Transverse colon (tissue), 4 donors: ENCODE measurements at places on chromosomes 1 and 21.

DNA sequence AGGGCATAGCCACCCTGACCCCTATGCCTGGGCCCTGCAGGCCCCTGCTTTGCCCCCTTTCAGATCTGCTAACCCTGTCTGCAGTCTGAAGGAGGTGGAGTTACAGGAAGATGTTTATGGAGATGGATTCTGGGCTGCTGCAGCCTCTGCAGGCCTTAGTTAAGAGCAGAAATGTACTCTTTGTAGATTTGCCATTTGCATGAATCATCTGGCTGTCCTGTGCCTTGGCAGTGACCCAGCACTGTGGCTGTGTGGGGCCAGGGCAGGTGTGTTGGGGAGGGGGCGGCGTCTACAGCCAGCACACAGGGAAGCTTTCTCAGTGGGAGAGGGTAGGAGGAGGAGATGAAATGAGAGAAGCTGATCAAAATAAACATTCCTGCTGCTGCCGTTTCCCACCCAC, 867.3 kb downstream of the PLA2G4A start:
- DNase-seq, result no peak

- no peak for DNase-seq
Observed at GRCh38 chr1:11157394-11157793, 31.8 kb upstream of the ANGPTL7 start.

- no peak for DNase-seq
Observed at GRCh38 chr1:14466006-14466405, 132.5 kb upstream of the KAZN start.

DNA sequence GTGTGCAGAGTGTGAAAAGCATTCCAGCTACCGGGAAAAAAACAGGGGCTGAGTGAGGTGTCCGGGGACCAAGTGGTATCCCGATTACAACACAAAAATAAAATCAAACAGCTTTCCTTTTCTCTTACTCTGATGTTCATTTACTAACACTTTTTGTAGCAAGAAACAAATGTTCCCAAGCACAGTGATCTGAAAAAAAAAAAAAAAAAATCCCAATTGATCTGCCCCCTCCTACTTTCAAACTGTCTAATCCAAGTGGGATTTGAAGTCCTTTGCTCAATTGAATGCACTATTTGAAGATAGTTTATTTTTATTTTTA, 1.3 kb downstream of the BACE2 start:
- no peak for DNase-seq

GRCh38 chr1:117290890-117291289, 76.4 kb upstream of the MAN1A2 start:
- no peak for DNase-seq

- DNase-seq, result no peak
Observed at GRCh38 chr1:35201631-35202030, 8.7 kb upstream of the SFPQ start.

- DNase-seq, result no peak
Observed at GRCh38 chr1:243963571-243963970, 87.5 kb upstream of the ZBTB18 start.

DNA sequence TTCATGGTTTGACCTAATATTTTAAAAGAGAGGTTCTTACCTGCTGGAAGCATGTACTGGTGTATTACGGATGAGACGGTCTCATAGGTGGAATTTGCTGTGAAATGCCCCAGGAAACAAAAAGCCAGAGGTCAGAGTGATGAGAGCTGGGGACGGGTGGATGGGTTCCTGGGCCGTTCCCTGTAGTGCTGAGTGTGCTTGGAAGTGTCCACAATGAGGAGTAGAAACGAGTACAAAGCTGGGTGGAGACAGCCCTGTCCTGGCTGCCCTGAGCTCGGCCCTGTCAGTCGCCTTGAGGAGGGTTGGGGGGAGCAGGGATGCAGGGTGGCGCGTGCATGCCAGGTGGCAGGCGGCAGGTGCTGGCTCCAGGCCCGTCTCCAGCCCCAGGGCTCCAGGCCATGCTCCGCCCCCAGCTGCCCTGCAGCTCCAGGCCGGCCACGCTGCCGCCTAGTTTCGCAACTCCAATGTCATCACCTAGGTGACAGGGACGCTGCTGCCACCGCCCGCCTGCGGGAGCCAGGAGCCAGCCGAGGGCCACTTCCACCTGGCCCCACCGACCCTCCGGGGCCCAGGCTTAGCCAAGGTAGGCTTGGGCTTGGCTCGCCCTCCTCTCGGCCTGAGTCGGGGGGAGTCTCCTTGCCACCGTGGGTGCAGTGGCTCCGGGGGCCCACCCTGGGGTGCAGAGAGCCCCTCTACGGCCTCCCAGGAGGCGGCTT, 16.4 kb downstream of the TP73 start:
- peak; percentile 87 for DNase-seq

DNA sequence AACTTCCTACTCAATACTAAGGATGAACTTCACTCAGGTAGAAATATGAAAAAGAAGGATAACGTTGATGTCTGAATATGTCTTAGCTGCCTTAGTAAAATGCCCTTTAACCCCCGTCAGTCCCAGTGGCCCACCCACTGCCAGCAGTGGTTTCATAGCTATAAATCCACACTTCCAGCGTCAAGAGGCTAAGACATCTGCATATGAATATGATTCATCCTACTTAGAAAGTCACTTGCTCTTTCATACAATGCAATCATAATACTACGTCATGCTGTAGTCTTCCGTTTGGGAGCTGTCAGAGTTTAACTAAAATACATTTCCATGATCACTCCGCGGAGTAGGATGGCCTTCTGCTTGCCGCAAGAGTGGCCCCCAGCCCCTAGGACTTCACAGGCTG, 247.3 kb downstream of the SDCCAG8 start:
- no peak for DNase-seq

DNA sequence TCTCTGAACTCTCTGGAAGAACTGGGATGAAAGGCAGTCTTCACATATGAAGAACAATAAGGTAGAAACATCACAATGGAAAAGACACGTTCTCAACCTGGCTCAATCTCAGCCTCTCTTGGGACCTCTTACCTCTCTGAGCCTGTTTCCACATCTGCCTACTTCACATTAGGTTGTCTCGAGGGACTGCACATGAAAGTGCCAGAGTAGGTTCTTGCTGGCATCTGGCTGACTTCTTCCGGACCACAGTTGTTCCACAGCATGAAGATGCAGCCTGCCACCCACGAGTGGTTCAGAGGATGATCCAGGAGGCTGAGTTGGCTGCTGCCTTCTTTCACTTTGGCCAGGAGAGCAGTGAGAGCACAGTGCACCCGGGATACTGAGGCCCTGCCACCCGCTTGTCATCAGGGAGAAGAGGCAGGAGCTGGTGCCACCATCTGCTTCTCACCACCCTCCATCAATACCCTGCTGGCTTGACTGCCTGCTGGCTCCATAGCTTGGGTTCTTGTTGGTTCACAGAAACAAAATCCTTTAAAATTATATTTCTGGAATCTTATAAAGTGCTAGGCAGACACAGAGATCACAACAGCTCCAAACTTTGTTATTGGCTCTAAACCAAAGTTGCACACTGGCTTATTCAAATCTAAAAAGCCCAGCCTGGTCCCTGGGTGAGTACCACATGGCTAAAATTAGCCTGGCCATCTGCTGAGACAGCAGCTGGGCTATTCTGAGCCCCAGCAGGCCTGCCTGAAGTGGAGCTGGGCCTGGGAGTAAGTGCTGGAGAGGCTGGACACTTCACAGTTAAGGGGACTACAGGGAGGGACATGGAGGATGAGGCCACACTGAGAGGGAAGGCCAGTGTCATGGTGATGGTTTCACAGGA, 46.9 kb upstream of the LIN9 start:
- DNase-seq, result peak; percentile 42

DNA sequence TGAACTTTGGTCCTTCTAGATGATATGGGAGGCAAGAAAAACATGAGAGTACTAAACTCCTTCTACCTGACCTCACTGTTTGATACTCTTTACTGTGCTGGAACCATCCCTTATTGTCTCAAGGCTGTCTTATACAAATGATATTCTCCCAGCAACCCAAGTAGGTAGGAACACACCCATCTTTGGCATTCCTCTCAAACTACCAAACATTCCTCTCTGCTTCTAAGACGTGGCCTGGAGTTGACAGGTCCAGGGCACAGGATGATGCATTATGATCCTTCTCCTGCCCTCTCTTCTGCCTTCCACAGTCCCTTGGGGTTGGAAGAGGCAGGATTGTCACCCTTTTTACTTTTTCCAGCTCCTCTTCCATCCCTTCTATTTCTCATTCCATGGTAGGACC, 90.5 kb downstream of the SPATA17 start:
- DNase-seq, result no peak

DNA sequence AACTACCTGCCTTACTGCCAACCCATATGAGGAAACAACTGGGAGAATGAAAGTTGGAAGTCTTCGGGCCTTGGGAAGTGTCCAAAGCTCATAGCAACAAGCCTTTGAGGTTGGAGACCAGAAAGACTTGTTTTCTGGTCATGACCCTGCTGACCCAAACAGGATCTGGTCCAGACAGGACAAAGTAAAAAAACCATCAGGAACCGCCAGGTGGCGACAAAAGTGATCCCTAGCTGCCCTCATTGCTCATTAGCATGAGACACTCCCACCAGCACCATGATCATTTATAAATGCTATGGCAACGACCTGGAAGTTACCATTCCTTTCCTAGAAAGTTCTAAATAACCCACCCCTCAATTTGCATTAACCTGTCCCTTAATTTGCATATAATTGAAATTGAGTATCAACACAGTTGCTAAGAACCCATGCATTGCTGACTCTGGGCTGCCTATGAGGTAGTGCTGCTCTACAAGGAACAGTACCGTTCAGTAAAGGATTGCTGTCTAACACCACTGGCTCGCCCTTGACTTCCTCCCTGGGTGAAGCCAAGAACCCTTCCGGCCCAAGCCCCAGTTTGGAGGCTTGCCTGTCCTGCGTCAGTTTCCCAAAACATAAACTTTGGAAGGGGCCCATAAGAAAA, 89.0 kb downstream of the URB2 start:
- DNase-seq, result peak; percentile 48

DNA sequence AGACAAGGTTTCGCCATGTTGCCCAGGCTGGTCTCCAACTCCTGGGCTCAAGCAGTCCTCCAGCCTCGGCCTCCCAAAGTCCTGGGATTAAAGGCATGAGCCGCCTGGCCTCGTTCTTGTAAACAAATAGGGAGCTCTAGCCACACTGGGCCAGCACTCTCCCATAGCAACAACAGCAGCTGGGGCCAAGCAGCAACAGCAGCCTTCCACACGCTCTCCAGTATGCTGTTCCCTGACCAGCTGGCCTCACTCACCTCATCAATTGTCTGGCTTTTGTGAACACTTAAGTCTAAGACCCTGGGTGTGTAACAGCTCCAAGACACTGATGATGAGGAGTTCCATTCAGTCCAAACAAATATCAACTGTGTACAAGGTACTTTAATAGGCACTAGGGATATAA, 16.9 kb upstream of the GLIS1 start:
- no peak for DNase-seq

DNA sequence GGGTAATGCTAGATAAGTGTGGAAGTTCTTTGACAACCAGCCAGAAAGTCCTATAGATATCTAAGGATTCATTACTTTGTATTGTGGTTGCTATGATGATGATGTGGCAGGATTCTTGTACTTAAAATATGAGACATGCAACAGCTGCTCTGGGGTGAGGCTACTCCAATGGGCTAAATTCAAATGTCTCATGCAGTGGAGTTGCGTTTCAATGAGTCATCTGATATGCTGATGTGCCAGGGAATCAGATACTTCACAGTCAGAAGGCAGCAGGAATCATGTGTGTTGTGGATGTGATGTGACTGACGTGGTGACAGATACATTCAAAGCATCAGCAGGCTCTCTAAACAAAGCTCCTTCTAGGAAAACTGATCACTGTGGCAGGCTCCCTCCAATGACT, 66.5 kb downstream of the TSEN15 start:
- no peak for DNase-seq

DNA sequence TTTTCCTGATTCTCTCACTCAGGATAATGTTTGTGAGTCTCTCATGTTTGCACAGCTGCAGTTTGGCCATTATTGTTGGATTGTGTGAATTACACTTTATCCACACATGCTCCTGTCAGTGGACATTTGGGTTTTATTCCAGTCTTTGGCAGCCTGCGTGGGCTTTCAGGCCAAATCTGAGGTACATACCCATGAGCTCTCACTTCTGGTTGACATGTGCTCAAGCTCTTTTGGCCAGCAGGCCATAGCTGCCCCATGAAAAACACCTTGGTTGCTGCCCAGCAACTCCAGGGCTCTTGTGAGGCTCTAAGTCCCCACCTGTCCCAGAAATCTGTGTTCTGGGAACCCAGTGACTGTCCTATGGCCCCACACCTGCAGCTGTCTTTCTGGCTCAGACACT, 124.5 kb upstream of the GALNT2 start:
- DNase-seq, result no peak

DNA sequence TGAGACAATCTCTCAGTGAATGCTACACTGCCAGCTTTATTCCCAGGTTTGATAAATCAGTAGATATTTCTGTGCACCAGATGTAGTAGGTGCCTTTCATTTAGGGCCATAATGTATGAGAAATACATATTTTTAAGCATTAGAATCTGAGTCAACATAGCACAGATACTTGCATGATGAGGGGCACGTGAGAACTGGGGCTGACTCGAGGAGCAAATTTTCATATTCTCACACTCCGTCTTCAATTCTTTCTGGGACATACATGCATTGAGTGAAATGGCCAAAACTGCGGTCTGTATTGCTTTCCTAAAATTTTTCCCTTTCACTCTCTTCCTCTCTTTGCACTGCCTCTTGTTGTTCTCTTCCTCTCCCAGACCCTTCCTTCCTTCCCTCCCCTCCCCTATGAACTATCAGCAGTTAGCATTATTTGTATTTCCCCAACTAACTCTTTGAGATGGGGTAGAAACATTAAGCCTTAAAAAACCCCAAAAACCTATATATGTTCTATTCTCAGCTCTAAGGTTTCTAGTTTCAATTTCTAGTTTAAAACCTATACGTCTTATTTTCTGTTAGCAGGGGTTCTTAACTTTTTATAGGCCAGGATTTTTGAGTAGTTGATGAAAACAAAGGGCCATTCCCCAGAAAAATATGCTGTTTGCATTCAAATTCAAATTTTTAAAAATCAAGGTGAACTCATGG, 289.1 kb downstream of the PTBP2 start:
- no peak for DNase-seq

DNA sequence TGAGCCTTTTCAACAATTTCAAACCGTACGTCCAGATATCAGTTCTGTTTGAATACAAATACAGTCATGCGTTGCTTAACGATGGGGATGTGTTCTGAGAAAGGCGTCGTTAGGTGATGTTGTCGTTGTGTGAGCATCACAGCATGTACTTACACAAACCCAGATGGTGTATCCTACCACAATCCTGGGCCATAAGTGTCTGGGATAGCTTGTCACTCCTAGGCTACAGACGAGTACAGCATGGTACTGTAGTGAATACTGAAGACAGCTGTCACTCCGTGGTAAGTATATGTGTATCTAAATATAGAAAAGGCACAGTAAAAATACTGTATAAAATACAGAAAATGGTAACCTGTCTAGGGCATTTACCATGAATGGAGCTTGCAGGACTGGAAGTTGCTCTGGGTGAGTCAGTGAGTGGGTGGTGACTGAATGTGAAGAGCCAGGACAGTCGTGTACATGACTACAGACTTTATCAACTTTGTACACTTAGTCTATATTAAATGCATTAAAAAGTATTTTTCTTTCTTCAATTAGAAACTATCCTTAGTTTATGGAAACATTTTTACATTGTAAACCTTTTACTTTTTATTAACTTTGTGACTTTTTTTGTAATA, 10.5 kb upstream of the OR2W3 start:
- no peak for DNase-seq
